ENCODE measurements at places on chromosomes 11 and 22.

DNA sequence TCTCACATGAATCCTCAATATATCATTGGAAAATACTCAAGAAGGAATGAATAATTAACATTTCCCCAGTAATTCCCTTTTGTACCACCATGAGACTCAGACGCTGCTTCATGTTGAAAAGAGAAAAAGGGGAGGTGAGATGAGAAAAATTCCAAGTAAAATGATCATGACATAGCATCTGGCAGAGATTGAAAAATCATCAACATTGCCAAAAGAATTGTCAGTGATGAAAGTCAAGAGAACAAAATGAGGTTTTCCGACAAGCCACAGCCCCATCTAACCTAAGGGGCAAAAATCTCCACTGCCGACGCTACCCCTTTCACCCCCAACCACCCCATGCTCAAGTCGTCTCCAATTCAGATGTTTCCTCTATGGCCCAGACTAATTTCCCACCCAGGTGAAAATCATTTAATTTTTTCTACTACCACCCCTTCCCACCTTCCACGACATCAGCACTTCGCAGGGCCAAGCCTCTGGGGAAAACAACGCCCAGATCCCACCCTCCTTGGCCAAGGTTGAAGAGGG is 1.2 kb downstream of the RAB6A start:
- no peak for DNase-seq

- DNase-seq: no peak
Measured at GRCh38 chr11:1493650-1494244, 7.2 kb upstream of the MOB2 start.

DNA sequence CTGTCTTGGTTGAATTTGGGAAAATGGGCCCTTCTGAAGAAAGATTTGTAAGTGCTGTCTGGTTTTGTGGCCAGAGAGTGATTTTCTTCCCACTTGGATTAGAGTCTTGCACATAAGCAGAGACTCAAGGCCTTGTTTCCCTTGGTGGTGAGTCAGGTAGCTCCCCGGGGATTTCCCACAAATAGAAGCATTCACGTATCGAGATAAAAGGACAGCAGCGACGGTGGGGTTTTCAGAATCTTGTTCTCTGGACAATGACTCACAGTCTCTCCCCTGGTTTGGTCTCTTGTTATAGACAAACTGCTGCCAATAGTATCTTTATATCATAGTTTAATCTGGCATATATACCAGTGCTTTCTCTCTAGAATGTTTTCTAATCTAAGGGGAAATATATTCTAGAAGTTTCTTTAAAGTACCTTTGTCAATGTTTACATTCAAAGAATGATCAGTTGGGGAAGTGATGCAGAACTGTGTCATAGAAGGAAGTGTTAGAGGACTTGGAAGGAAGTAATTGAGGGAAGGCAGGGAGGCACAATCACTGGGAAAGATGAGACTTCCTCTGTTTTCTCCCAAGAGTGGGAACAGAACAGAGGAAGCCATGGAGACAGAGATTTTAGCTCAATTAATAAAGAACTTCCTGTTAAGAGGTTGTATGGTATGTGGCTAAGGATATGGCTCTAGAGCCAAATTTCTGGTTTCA is 18.1 kb downstream of the POLA2 start:
- DNase-seq: no peak

DNA sequence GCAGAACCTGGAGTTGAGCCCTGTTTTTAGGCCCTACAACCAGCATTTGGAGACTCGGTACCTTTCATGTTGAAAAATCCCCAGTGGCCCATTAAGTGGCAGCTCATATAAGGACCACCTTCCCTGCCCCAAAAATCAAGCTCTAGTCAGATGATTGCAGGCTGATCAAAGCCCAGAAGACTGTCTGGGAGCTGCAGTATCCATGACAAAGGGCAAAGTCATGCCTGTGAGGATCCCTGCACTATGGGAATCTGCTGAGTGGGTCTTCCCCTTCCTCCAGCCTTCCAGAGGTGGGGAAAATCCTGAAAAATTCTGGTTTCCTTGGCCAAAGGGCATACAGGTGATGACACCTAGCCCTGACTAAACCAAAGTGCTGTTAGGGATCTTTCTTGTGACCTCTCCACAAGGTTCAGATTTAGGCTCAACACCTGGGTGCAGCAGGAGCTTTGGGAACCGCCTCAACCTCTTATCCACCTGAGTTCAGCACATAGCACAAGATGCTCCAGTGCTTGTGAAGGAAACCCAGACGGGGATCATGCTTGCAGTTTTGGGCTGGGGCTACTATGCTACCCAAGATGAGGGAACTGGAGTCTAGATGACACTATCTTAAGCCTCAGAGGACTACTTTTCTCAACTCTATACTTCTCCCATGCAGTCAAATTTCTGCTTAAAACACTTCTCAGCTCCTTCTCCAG is 1.2 kb upstream of the TRIM3 start:
- no peak for DNase-seq

DNA sequence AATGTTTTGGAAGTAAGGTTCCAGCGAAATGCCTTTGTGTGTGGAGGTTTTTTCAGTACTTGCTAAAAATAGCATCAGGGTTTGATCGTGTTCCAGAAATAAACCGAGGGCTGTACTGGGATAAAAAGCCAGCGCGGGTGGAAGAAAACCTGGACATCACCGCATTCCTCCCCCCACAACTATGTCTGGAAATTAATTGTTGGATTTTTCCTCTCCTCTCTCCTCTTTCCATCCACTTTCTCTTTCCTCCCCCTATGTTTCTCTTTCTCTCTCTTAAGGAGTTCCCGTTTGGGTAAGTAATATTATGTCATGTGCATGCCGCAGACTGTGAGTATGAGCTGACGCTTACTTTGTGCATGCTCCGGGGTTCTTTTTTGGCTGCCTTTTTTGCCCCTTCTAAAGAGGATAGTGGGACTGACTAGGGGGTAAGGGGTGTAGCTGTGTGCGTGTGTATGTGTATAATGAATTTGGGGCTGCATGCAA is 104.2 kb upstream of the HSD17B12 start:
- no peak for DNase-seq

GRCh38 chr11:78748918-78749690 is 174.4 kb upstream of the NARS2 start:
- DNase-seq: peak; percentile 36

GRCh38 chr22:46067159-46068111 is 82.9 kb upstream of the PPARA start:
- DNase-seq: no peak

DNA sequence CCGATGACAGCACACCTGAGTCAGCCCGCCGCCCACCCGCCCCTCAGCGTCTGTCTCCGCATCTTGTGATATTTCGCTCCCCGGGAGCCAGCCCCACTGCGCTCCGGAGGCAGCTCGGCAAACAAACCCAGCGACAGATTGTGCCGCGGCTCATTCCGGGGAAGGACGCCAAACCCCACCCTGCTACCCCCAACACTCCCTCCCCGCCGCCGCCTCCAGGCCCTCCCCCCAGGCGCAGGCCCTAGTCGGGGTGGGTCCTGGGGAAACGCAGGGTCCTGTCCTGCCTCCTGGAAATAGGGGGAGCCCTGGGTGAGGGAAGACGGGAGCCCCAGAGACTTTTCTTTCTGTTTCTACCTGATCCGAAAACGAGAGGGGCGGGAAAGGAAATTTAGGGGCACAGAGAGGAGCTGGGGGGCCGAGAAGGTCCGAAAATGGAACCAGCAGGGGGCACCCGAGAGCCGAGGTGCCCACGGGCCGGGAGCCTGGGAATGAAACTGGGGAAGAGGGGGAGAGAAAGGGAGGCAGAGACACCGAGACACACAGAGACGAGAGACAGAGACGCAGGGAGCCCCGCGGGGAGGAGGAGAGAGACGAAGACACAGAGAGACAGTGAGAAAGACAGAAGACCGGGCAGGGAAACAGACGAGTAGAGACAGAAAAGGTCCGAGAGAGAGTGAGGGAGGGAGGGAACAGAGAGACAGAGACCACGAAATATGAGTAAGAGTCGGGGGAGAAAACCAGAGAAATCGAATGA is 1.7 kb upstream of the RTN4RL2 start:
- DNase-seq: no peak

DNA sequence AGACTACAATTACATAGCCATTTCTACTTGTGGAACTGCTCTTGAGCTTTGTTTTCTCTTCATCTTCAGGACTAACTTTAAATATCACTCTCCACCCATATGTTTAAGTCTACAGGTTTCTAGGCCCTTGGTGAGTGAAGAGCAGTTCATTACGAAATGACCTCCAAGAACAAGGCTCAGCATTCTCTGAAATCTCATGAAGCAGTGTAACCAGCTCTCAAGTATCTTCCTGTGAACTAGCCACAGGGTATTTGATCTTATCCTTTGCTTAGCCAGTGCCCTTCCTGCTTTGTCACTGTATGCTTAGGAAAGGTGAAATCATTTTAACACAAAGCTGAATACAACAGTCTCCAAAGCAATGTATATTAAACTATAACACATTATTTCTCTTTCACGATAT is 20.4 kb upstream of the LYVE1 start:
- DNase-seq: no peak

GRCh38 chr11:126268361-126268707 is 361 bp downstream of the SRPRA start:
- no peak for DNase-seq

DNA sequence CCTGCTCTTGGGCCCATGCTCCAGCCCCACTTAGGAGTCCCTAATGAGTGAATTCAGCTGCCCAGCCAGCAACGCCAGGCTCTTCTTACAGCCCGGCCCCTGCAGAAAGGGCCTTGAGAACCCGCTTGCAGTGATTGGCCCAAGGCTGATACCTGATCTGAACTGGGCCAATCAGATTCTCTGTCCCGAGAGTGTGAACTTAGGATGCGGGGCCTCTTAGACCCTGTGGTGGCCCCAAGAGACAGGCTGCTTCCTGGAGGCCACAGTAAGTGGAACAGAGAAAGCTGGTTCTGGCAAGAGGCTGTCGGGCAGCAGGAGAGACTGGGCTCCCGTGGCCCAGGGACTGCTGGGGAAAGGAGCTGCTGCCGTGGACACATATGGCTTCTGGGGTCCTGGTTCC is 11.5 kb downstream of the VSTM5 start:
- DNase-seq: no peak

GRCh38 chr22:17283423-17283822 is 64.2 kb upstream of the ADA2 start:
- no peak for DNase-seq

GRCh38 chr11:57776031-57776521 is 14.5 kb downstream of the CTNND1 start:
- no peak for DNase-seq

DNA sequence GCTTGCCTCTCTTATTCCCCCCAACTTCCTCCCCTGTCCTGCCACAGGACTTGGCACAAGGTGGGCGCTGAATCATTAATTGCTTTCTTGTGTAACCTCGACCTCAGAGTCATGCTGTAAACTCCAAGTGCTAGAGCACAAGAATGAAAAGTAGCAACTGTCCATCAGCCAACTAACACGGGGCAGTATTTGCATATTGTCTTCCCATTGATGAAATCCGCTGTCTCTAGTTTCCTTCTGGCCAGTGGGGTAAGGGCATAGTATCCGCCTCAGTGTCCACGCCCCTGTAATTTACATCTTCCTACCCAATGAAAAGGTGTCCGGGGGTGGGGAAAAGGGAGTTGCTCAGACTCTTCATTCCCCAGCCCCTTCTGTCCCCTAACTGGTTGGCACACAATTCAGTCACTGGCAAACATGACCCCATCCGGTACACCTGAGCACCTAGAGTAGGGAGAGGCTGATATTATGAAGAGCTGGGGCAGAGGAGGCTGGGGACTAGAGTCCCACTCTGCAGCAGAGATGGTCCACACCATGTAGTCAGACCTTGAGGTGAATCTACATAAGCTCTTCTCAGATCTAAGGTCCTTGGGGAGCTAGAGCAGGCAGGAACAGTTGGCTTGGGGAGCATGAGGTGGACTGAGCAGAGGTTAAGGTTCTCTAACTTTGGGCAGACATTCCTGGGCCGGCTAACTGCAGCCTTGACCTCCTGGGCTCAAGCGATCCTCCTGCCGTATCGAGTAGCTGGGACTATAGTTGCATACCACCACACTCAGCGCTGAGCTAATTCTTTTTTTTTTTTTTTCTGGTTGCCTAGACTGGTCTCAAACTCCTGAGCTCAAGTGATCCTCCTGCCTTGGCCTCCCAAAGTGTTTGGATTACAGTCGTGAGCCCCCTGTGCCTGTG is 6.8 kb upstream of the GGA1 start:
- DNase-seq: peak; percentile 94

GRCh38 chr11:107999759-108000455 is 8.8 kb upstream of the CUL5 start:
- DNase-seq: no peak
